Amniotic epithelial cell (primary cell): ENCODE measurements at places on chromosomes 1 and 21.
A peak's percentile ranks its signal among the peaks of the same experiment; 100 is the strongest.

DNA sequence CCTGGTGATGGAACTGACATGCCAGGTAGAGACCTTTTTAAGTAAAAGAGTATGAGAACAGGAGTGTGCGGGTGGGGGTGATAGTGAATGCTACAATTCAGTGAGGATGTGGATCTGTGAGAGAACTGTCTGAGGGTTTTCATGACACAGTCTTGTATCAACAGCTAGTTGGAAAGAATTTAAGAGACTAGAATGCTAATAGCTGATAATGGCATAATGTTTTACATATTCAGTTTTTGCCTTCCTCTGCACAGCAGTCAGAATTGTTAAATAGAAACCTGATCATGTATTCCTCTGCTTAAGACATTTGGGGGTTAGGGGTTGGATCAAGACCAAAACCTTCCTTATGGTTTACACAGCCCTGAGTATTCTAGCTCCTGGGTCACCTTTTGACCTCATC, 152.8 kb upstream of the ZRANB2 start:
- no peak for DNase-seq

DNA sequence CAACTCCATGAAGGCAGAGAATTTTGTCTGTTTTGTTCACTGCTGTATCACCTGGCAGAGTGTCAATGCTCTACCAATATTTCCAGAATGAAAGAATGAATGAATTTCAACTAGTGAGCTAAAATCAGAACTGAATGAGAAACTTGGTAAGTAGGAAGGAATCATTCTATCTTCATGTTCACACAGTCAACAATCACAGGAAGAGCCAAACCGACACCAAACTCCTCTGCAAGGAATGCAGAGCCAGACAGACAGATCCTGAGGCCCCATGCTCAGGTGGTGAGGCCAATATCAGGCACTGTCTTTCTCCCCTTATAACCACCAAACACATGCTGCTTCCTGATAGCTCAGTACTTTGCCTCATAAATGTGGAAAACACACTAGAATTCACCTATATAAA, 139.1 kb downstream of the SLC45A1 start:
- DNase-seq: peak; percentile 53

- DNase-seq: peak; percentile 51
These were observed 49.2 kb downstream of the ASH1L start for GRCh38 chr1:155513300-155513916.

- peak; percentile 28 for DNase-seq
These were observed 15.0 kb downstream of the IFNAR2 start for GRCh38 chr21:33244779-33245105.

DNA sequence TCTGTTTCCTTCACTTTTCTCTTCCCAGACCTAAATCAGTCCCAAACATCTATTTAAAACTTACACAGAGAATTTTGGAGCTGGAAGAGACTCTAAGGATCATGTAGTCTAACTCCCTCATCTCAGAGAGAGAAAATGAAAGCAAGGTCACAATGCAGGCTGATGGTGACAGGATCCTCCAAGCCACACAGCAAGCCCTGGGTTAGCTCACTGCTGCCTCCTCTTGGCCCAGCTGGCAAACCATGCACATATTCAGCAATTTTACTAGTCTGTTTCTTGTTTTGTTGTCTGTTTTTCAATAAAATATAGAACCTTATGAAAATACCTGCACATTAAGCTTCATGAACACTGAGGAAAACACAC, 27.7 kb upstream of the LY9 start:
- DNase-seq: peak; percentile 13

GRCh38 chr1:185400052-185400451, 83.0 kb upstream of the IVNS1ABP start:
- peak; percentile 64 for DNase-seq

DNA sequence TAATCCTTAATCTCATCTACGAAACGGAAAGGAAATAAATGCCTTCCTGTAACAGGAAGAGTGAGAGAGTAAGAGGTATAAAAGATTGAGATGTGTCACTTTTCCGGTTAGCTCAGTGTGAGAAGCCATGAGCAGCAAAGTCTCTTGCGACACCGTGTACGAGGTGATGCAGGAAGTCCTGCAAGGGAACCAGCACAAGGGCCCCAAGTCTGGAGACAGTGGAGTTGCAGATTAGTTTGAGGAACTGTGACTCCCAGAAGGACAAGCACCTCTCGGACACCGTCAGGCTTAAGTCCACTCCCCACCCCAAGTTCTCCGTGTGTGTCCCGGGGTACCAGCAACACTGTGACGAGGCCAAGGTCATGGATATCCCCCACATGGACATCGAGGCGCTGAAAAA, 592.3 kb upstream of the ADGRL2 start:
- no peak for DNase-seq

DNA sequence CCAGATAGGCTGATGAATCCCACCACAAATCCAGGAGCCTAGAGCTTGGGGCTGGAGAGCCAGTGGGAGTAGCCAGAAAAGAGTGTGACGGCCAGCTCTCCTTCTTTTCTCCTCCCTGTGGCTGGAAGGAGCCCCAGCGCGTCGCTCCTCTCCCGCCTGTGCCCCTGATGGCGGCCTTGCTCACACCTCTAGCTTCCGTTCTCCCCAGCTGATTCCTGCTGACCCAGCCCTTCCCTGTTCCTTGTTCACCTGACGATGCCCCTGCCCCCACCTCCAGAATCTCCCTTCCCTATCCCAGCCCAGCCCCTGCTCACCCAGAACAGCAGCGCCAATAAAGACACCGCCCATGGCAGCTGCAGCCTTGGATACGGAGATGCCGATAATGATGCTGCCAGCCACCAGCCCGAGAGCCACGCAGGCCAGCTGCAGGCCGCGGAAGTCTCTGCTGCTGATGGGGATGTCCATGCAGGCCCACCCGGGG, 656 bp downstream of the KNCN start:
- DNase-seq: no peak

GRCh38 chr1:235953801-235954200, 87.1 kb upstream of the LYST start:
- DNase-seq: peak; percentile 92

DNA sequence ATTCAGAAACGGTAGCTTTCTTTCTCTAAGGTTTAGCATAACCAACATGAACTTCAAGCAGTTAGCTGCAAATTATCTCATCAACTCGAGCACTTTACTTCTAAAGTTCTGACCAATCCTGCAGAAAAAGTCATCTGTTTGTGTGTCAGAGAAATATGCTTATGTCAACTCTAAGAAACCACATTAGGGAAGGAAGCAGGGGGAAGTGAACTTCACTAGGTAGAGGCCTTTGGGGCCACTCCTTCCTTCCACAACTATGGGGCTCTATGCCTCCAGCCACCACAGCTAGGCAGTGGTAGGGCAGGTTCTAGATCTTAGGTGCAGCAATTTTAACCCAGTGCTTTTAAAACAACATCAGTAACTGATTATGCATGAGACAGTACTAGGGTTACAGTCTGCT, 375.9 kb downstream of the DSCAM start:
- no peak for DNase-seq

DNA sequence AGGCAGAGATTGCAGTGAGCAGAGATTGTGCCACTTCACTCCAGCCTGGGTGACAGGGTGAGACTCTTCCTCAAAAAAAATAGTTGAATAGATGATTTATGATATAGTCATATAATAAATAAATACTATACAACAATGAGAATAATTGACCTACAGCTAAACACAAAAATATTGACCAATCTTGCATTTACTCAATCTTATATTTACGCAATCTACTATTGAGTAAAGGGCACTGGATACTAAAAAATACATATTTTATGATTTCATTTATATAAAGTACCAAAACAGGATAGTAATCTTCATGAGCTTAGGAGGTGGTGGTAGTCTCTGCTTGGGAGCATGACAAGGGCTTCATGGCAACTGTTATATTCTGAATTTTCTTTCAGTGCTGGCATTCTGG, 19.1 kb upstream of the GBP3 start:
- no peak for DNase-seq

DNA sequence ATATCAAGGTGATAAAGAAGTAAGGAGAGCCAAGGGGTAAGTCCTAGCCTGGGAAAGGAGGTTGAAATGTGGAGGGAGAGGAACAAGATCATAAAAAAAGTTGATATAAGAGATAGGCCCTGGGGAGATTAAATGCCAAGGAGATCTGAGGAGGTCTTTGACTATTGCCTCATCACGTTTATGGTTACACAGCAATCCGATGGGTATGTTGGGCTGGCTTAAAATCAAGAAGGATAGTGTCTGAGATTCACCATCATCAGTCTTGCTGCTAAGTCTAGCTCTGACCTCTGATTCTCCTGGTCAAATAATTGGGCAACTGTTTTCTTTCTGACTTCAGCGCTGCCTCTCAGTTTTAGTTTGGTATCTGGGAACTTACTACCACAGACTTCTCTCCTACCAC, 416.3 kb downstream of the GPATCH2 start:
- DNase-seq: peak; percentile 24

DNA sequence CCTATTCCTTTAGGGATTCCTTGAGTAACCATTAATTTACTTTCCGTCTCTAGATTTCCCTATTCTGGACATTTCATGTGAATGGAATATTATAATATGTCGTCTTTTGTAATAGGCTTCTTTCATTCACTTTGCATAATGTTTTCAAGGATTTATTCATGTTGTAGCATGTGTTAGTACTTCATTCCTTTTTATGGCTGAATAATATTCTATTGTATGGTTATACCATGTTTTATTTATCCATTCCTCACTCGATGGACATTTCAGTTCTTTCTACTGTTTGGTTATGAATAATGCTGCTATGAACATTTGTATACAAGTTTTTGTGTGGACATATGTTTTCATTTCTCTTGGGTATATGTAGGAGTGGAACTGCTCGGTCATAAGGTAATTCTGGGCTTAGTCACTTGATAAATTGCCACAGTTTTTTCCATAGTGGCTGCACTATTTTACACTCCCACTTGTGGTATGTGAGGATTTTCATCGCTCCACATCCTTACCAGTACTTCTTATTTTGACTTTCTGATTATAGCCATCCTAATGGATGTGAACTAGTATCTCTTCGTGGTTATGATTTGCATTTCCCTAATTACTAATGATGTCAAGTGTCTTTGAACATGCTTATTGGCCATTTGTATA, 17.7 kb downstream of the PPP2R5A start:
- DNase-seq: peak; percentile 95

GRCh38 chr21:41124641-41125201, 43.2 kb upstream of the BACE2 start:
- no peak for DNase-seq

- no peak for DNase-seq
These were observed 506.3 kb downstream of the LMO4 start for GRCh38 chr1:87834941-87835340.

DNA sequence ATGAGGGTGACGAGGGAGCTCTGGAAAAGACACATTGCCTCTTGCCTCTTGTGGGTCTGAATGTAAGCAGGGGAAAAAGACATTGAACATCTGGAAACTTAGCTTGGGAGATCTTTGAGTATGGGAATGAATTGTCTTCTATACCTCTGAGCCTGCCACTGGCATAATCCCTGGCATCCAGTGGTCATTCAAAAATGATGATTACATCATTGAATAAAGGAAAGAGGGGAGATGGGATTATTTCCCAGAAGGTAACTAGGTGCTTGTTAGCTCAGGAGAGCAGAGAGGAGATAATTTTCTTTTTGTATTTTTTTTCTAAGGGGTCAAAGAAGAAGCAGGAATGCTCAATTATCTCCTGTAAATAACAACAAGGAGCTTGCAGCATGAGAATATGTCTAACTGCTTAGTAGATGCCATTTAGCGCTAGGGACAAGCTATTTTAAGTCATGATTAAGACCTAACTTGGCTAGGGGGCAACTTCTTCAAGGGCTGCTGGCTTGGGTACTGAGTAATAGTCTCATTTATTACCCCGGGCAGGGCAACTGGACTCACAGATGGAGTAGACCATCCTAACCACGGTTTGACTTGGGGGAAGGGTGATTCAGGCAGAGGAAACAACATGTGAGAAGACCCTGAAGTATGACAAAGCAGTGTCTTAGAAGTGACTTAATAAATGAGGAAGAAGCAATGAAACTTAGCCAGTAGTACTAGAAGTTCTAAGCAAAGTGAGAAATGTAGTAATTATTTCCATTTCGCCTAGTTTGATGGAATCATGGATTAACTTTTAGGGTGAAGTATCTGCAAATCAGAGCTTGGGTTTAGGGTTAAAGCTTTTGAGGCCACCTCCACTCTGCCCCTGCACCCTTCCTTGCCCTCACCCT, 11.0 kb upstream of the XCL2 start:
- DNase-seq: no peak

- DNase-seq: peak; percentile 67
These were observed 9.2 kb downstream of the PTBP2 start for GRCh38 chr1:96730574-96731298.

GRCh38 chr1:54110996-54111395, 41.8 kb downstream of the CDCP2 start:
- no peak for DNase-seq

DNA sequence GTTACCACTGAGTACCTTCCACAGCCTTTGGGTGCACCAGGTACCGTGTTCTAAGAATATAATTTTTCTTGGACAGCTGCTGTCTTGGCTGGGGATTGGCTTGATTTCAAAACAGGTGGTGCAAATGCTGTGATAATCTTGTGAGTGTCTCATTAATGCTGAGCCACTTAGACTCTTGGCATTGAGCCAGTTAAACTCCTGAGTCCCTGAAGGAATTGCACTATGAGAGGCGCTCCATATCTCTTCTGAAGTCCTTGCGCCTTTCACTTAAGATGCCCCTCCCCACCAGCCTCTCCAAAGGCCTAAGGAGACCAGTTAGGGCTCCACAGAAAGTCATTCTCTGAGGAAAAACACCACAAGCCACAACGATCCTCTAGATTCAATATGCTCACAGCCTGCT, 51.0 kb downstream of the BACH1 start:
- DNase-seq: peak; percentile 16

- no peak for DNase-seq
These were observed 3.2 kb upstream of the PRXL2B start for GRCh38 chr1:2583331-2583791.

DNA sequence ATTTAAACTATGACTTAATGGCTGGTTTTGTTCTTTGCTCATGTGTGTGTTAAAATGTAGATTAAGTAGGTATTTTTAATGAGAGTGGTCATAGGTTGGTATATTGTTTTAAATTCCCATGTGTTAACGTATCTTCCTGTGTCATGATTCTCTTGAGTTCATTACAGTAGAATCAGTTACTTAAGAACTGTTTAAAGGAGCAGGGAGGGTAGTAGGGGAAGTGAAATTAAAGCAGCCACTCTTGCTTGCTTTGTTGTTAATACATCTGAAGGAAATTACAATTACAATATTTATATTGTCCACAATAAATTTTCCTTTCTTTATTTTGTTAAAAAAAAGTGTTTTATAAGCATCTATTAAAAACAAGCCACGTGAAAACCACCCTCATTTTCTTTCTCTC, 119.2 kb upstream of the KIAA1614 start:
- no peak for DNase-seq

- no peak for DNase-seq
These were observed 48.1 kb upstream of the FGGY start for GRCh38 chr1:59248758-59249157.

- DNase-seq: no peak
These were observed 9.3 kb upstream of the MAST2 start for GRCh38 chr1:45793942-45794604.

DNA sequence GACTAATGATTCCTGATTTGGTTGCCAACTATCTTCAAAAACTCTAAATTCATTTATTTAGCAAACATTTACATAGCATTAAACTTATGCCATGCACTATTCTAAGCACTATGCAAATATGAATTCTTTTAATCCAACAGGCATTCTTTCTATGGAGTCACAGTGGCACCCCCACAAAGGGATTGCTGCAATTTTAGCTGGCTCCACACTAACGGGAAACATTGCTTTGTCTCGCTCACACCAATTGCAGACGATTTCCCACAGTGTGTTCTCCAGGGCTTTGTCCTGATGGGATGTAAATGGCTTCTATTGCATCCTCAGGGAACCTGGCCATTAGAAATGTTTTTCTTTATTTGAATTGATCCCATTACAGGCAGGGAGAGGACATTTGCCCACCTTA, 259.1 kb downstream of the BARHL2 start:
- no peak for DNase-seq
